ENCODE measurements at places on chromosomes 16 and 17.
A peak's percentile ranks its signal among the peaks of the same experiment; 100 is the strongest.

GRCh38 chr16:11046382-11046931 is 102.1 kb downstream of the CLEC16A start:
- DNase-seq: no peak

- DNase-seq: no peak
These were observed 211.4 kb downstream of the BCAS3 start for GRCh38 chr17:60888812-60889709.

DNA sequence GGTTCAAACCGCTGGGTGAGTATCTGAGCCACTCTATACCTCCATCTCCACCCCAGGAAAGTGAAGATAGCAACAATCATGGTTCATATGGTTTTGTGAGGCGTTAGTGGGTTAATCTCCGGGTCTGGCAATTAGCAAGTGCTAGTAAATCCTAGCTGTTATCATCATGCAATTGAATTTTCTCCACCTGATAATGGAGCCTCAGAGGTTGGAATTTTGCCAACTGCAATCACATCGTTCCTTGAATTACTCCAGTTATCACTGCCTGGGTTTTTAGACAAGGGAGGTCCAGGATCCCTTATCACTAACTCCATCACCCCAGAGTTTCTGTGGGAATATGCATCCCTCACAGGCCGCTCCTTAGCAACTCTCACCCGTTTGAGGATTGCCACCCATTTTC is 311.5 kb downstream of the RBFOX1 start:
- no peak for DNase-seq

GRCh38 chr17:81033535-81034167 is 1.3 kb upstream of the BAIAP2 start:
- DNase-seq: no peak

GRCh38 chr16:3876695-3877094 is 3.8 kb downstream of the CREBBP start:
- no peak for DNase-seq

DNA sequence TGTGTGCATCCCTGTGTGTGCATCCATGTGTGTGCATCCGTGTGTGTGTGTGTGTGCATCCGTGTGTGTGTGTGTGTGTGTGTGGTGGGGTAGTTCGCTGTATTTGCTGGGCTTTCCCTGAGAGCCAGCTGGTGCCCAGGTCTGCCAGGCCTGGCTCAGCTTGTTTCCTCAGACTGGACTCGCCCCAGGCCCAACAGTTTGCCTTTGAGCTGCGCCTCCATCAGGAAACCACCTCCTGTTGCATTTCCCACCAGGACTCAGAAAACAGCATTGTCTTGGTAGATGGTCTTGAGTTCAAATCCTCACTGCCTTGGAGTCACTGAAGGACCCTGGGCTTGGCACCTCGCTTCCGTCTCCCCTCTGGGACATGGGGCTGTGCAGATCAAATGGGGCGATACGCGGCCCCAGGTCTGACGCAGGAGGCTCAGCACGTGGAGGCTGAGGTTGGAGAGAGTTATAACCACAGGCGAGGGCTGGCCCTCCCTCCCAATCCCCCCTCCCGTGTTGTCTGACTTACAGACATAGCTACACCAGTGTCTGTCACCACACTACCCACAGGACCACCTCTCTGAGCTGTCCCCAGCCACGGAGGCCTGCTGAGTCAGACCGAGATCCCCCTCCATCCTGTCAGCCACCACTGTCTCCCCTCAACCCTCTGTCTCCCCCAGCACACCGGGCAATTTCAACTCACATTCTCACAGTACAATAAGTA is 4.7 kb downstream of the ITGAE start:
- no peak for DNase-seq

DNA sequence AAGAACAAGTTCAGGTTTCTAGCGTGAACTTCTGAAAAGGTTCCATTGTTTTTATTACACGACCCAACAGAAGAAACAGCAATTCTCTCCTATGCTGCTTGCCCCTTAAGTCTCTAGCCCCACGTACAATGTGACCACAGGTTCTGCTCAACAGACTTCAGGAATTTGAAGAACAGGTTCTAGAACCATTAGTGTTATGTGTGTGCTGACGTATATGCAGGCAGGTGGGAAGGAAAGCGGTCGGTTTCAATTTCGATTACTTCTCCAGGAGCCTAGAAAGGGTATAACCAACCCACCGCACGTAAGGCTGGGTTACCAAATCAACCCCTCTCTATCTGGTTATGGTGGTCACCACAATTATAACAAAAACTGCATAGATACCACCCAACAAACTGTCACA is 39.4 kb downstream of the XPO6 start:
- no peak for DNase-seq

- no peak for DNase-seq
These were observed 46.5 kb upstream of the GINS3 start for GRCh38 chr16:58345574-58346354.

- DNase-seq: no peak
These were observed 17.1 kb downstream of the ANKFY1 start for GRCh38 chr17:4246674-4247073.

DNA sequence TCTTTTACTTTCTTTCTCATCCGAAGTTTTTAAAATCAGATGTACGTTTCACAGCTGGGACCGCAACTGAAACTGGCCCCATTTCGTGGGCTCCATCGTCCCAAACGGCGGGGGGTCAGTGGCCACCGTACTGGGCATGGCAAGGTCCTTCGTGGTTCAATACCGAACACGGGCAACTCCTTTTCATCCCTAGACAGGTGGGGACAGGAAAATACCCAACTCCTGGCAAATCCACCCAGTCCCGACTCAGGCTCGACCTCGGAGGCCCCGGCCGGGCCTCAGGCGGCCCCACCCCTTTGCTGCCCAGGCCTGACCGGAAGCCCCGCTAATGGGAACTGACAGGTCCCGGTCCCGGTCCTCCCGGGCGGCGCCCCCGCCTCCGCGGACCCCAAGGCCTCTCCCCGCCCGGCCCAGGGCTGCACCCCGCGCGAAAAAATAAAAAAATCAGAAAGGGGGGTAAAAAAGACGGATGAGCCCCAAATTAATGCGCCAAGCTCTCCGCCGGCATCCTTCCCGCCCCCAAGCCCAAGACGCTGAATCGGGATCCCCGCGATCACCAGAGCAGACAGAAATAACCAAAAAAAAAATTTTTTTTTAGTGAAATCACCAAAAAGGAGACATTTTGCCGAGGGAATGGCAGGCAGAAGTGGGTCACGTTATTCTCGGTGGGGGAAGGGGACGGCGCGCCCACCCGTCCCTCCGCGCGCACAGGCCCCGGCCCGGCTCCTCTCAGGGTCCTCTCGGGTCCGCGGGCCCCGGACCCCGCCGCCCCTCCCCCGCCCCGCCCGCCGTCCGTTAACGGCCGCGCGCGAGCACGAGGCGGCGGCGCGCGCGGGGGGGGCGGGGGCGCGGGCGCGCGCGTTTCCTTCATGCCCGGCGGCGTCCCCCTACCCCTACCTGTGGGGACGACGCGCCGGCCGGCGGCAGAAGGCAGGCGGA is 562 bp downstream of the ZC3H7A start:
- no peak for DNase-seq

- DNase-seq: peak; percentile 94
These were observed at the start of gene GGT6 for GRCh38 chr17:4560421-4560820. TSS of gene GGT6 (minus strand) at chr17:4560577. CDS start at chr17:4560521, 56 bp downstream.

DNA sequence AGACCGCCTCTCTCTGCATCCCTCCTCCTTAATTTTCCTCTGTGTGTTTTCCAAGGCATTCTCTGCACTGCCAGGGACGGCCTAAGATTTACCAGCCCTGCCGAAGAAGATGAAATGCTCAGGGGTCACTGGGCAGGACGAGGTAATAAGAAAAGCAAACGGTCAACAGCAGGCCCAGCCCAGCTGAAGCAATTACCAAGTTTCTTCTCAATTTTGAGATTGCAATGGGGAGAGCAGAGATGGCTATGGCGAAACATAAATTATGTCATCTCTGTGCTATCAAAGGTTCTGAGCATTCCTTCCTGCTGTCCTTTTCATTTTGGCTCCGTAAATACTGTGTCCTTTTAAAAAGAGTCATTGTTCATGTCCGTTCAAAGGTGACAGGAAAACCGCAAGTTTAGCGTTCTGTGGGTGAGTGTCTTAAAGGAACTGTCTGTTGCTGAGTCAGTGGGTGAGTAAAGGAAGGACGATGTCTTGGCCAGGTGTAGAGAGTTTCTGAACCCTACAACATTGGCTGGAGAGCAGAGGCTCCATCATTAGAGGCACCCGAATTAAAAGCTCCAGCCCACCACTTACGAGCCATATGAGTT is 753.9 kb upstream of the EEF2KMT start:
- no peak for DNase-seq

GRCh38 chr16:85716680-85717038 is 27.9 kb upstream of the GINS2 start:
- peak; percentile 17 for DNase-seq

DNA sequence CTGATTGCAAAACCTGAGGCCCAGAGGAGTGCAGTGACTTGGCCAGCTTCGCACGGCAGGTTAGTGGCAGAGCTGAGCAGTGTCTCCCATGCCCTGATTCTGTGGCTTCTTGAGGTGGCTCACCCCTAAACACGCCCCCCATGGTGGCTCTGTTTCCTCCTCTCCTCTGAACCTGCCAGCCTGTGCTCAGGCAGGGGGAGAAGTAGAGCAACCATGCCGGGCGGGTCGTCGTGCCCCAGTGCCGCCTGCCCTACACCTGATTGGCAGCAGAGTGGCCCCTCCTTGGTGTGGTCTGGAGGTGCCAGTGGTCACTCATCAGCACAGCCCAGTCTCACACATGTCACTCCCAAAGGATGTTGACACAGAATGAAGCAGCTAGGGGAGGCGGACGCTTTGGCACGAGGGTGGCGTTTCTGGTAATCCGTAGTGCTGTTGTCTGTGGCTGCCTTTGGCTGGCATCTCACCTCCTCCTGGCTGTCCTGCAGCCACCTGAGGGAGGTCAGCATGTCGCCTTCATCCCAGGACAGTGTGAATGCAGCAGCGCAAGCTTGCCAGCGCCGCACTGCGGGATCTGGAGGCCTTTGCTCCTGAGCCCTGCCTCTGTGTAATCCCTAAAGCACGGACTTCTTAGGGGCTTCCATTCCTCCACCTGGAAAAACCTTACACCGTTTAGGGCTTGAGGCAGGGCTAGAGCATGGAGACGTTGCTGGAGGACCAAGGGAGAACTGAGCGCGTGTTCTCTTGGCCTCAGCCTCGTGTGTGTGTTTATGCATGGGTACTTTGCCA is 294.7 kb downstream of the SEC14L1 start:
- no peak for DNase-seq

DNA sequence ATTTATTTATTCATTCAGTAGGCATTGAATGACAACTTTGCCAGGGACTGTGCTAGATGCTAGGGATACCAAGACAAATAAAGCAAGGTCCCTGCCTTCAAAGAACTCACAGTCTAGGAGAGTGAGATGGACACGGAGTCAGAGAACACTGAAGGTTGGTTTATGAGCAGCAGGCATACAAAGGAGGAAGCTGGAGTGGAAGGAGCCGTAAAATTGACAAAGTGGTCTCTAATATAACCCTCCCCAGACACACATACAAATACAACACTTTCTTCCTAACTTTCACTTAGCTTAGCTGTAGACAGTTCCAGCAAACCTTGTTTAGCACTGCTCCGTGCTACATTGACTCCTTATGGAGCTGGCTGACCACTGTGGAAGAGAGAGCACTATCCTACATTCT is 229.7 kb downstream of the IRX3 start:
- no peak for DNase-seq

GRCh38 chr17:42682722-42683403 is 532 bp downstream of the CNTNAP1 start:
- DNase-seq: peak; percentile 43

- no peak for DNase-seq
These were observed 89.8 kb downstream of the C16orf95 start for GRCh38 chr16:87227296-87227951.

DNA sequence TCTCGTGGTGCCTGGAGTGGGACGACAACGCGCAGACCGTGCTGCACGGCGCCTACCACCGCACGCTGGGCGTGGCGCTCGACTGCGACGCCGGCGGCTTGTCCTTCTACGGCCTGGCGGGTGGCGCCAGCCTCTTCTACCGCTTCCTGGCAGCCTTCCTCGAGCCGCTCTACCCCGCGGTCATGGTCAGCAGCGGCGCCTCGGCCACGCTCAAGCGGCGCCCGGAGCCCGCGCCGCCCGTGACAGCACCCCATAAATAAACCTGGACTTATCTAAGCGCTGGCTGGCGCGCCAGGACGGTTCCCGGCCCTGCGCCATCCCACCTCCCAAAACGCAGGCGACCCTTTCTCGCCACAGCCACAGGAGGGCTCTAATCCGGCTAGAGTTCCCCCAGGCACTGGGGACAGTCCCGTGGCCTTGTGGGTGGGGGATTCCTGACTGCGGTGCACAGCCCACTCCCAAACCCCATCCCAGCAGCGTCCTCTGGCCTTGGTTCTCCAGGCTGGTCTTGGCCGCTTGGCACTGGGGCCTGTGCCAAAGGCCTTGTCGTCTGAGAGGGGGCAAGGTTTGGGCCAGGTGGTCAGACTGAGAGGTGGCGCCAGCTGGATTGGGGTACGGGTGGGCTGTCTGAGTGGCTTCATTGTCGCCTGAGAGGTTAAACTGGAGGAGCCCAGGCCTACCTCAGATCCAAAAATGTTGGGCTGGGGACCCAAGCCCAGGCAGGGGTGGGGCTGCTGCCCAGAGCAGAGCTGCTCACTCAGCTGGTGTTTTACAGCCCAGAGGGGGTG is 10.1 kb upstream of the SLC16A5 start:
- no peak for DNase-seq

- peak; percentile 16 for DNase-seq
These were observed 11.5 kb downstream of the ZNF319 start for GRCh38 chr16:57988929-57989328.
